BJ (cell line): ENCODE measurements at places on chromosomes 7 and 10. TPM values are rescaled to one million over a fixed set of nuclear protein-coding genes. Genes with fewer than 3 reads are reported as not detected.
A peak's percentile ranks its signal among the peaks of the same experiment; 100 is the strongest.

DNA sequence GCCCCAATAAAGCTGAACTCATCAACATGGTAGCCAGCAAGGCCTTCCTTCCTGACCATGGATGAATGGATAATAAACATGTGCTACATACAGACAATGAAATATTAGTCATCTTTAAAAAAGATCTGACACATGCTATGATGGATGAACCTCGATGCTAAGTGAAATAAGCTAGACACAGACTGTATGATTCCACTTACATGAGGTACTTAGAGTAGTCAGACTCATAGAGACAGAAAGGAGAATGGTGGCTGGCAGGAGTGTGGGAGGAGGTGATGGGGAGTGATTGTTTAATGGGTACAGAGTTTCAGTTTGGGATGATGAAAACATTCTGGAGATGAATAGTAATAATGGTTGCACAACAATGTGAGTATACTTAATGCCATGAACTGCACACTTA, 114.1 kb upstream of the SORCS3 start:
- no peak for DNase-seq

DNA sequence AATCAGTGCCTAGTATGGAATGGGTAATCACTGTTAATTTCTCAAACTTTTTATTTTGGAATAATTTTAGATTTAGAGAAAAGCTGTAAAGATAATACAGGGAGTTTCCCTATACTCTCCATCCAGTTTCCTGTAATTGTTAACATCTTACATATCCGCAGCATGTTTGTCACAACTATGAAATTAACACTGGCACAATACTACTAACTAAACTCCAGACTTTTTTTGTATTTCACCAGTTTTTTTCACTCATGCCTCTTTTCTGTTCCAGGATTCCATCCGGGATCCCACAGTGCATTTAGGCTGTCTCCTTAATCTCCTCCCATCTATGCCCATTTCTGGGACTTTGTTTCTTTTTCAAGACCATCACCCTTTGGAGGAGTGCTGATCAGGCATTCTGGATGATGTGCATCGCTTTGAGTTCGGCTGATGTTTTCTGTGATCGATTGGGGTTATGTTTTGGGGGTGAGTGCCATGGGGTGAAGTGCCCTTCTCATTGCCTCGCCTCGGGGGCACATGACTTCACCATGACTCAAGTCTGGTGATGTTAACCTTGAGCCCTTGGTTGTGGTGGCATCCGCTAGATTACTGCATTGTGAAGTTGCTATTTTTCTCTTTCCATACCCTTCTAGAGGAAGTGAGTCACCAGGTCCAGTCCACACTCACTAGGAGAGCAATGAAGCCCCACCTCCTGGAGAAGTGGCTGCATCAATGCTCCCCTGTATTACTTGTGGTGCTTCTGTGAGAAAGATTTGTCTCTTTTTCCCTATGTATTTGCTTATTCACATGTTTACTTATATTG, 43.9 kb upstream of the GRB10 start:
- DNase-seq, result peak; percentile 46

GRCh38 chr7:70810558-70811139, 321.3 kb upstream of the GALNT17 start:
- DNase-seq, result no peak

DNA sequence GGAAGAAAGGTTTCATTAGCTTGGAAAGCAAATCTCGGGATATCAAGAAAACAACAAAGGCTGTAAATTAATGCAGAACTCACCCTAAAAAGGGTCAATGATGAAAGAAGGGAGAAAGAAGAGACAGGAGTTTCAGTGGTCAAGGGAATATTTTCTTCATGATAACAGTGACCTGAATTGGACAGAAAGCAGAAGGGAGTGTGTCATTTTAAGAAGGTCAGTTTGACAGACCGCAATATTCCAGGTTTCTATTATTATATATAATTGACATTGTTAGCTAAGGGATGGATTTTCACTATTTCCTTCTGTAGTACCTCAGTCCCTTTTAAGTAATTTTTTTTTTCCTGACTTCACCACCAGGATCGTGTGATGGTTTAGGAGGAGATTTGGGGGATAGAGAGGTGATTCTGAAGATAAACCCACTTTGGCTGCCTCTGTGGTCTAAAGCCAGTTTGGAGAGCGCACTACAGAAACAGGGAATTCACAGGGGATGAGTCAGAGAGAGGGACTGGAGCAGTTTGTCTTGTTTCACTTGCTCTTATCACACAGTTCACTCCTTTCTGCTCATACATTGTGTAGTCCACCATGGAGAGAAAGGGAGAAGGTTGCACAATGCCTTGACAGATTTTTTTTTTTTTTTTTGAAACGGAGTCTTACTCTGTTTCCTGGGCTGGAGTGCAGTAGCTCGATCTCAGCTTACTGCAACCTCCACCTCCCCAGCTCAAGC, 417.9 kb downstream of the AUTS2 start:
- DNase-seq, result no peak

DNA sequence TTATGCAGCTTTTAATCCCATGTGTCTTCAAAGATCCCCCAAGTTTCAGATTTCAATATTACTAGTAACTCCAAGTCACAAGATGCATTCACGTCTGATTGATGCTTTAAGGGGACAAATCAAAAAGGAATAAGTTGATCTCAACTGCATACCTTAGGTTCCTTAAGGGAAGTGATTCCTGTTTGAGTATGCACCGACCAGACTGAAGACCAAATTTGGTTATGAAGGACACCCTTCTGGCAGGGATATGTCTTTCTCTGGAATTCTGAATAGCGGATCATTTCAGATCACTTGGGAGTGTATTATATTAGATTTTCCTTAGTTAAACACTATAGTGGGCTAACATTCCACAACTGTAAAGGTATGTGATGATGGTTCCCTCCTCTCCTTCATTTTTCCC, 4.3 kb downstream of the KIF5B start:
- DNase-seq, result no peak

DNA sequence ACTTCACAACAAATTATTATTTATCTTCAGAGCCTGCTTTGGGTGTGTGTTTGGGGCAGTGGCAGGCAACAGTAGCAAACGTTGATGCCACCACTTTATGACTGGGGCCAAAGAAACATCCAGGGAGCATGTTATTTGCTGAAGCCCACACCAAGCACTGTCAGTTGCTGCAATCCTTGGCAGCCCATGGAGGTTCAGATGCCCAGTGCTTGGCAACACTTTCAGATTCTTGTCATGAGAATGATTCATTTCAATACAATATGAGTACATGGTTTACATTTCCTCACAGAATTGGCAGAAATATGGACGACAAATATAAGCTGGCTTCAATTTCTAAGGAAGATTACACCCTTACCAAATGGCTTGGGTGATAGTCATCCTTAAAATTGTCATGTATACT, 46.5 kb upstream of the GLI3 start:
- DNase-seq, result no peak

DNA sequence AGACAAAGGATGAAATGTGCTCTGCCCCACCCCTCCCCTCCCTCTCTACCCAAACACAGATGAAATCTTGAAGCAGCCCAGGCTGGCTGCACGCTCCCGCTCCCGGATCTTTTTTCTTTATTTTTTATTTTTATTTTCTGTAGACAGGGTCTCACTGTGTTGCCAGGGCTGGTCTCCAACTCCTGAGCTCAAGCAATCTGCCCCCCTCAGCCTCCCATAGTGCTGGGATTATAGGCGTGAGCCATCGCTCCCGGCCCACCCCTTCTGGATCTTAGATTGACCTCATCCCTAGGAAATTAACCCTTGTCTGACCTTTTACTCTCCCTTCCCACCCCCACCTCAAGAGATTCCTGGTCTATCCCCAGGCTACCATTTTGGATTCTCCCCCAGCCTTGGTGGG, 14.3 kb downstream of the TACR2 start:
- DNase-seq, result no peak

DNA sequence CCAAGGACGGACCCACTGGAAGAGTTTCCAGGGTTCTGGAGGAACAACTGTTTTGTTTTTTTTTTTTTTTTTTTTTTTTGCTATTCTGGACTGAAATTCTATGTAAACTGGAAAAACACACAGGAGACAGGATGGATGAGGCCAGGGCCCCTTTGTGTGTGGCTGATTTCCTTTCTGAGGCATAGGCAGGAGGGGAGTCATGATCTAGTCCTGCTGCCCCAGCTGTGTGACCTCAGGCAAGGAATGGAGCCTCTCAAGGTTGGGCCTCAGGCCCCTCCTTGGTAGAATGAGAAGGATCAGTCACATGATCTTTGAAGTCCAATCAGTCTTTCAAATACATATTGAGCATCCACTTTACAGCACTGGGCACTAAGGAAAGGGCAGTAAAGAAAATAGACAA, 87.6 kb downstream of the SH3PXD2A start:
- DNase-seq, result no peak

DNA sequence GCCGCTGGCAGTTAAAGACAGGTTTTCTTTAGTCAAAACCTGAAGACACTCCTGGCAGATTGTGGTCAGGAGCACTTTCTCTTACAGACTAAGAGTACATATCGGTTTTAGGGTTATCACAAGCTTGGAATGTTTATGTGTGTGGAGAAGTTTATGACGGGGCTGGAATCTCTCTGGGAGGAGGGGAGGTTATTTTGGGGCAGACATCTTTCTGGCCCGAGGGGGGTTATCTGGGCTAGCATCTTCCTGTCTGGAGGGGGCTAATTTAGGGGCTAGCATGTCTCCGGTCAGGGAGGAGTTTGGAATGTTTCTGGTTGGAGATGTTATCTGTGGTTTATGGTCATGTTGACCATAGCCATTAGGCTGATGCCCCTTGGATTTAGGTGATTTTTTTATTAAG, 141.2 kb upstream of the KIF5B start:
- no peak for DNase-seq

DNA sequence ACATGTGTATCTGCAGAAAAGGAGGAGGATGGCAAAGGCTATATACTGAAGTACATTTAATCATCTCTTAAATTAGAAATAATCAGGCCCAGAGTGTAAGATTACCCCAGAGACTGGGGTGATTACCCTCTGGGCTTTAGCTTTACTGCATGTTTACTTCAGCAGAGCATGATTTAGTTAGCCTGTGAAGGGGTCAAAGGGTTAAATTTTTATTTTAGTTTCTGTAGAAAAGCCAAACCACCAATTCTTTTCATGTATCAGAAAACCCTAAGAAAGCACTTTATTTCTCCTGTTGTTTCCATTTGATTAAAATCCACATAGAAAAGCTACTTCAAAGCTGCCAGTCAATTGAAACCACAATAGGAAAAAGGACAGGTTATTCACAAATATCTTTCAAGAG, 101.5 kb upstream of the LSM8 start:
- DNase-seq, result no peak

- no peak for DNase-seq
These were observed 361.7 kb upstream of the ETV1 start for GRCh38 chr7:14351167-14351566.

DNA sequence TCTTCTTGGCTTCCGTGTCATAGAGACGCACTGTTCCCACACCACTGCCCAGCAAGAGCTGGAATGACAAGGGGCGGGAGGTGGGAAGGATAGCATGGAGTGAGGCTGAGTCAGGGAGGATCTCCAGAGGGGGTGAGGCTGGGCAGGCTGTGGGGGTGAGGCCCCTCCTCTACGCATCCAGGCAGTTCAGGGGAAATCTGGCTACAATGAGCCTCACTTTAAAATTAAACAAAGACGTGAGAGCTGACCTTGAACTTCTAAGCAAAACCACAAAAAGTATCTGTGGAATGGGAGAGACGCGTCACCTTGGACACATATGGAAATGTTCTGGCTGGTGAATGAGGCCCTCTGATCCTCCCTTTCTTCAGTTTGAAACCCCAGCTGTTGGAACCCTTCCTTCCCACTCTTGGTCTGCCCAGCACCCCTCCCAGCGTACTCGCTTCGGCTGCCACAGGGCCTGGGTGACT, 17.7 kb downstream of the WDR91 start:
- DNase-seq, result peak; percentile 97

Gene C7orf57
- 0.07 TPM in 2 replicates for polyA plus RNA-seq

Gene C10orf67
- polyA plus RNA-seq, result 0.10 and 0.15 TPM in 2 replicates

Gene ABCC2
- polyA plus RNA-seq, result 0.23 and 0.25 TPM in 2 replicates

Gene FAM24A
- not detected in 2 replicates for polyA plus RNA-seq

Gene TDRD1
- 0.01 TPM in 1 of 2 replicates, not detected in the other for polyA plus RNA-seq

Gene ARPC1A
- polyA plus RNA-seq, result 206 and 243 TPM in 2 replicates
